ENCODE measurements at places on chromosomes 5 and 9.

- no peak for DNase-seq
These were observed 51.9 kb downstream of the SEC61B start for GRCh38 chr9:99274016-99274415.

DNA sequence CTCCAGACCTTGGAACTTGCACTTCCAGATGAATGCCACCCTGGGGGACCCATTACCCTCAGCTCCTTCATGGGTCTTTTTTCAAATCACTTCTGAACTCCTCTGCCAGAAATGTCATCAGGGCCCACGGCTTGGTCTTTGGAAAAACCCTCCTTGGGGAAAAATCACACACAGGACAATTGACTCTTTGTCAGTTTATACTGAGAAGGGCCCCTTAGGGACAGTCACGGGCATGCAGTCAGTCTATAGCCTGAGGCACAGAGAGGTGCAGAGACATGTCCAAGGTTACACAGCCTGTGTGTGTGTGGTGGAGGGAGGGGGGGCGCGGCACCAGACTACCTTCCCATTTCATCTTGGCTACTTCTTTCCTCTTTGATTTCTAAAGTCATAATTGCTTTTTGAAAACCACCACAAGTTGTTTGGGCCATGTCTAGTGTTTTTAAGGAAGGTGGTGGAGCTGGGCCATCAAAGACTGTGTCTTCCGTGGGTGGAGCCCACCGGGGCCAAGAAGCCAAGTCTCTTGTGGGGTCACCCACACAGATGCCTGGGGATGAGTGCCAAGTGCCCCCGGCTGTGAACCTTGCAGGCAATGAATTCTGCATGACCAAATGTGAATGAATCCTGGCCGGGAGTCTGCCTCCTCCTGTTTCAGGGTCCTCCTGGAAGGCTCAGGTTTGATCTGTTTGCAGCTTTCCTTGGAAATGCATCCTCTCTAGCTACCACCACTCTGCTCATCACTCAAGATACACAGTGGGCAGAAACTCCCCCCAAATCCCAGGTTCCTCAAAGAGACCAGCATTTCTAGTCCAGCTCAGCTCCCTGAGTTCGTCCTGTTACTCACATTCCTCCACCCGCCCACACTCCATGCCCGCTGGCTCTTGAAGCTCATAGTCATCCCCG lies 200.1 kb upstream of the TBC1D2 start:
- no peak for DNase-seq

- DNase-seq: no peak
These were observed 28.5 kb downstream of the MAN2A1 start for GRCh38 chr5:109718216-109718615.

GRCh38 chr5:111075520-111075919 lies 4.0 kb downstream of the TSLP start:
- DNase-seq: no peak

DNA sequence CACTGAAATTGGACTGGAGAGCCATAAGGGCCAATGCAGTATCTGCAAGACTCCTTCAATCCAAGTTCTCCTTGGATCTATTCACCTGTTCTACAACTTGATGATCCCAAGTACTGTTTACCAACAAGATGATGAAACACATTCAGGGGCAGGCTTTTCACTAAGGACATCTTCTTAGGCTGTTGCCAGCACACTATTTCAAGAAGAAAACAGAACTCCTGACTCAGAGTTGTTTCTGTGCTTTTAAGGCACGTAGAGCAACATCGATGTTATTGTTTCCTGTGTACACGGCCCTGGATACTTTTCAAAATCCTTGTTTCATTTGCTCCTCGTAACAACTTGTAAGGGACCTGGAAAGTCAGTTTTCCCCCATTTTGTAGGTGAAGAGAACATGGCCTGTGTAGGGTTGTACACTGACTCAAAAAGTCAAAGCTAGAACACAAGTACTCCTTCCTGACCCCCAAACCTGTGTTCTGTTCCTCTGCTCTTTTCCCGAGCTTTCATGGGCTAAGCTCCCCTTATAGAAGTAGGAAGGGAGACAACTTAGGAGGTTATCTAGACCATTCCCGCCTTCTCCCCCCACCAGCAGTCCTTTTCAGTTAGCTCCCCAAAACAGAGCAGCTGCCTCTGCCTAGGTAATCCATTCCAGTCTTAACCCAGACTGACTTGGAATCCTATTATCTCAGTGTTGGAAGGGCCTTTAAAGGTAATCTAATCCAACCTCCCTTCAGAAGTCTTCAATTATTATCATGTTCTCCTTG lies 5.2 kb upstream of the MGAT1 start:
- no peak for DNase-seq

- DNase-seq: no peak
These were observed 16.9 kb upstream of the CTNNA1 start for GRCh38 chr5:138736293-138736692.

GRCh38 chr5:68265822-68266395 lies 50.4 kb downstream of the PIK3R1 start:
- no peak for DNase-seq

GRCh38 chr5:35717718-35718117 lies 100.1 kb downstream of the SPEF2 start:
- no peak for DNase-seq

- DNase-seq: no peak
These were observed at the start of gene TNC for GRCh38 chr9:115117999-115118878. TNC (minus strand) TSS chr9:115118157; CDS start chr9:115091018, 27,139 bp downstream.

DNA sequence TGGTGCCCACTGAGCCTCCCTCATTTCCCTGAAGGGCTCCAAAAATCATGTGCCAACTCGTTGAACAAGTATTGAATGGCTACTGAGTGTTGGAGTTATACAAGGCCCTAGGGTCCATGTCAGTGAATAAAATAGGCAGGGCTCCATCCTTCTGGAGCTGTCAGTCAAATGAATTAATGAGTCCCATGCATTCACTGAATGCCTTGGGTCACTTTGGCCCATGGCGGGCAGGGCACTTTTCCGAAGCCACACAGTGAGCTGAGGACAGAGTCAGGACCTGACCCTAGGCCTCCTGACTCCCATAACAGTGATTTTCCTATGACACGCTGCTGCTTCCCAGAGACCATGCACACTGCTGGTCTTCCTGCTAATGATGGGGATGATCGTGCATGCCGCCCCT lies 27.3 kb upstream of the SLC36A1 start:
- DNase-seq: no peak

DNA sequence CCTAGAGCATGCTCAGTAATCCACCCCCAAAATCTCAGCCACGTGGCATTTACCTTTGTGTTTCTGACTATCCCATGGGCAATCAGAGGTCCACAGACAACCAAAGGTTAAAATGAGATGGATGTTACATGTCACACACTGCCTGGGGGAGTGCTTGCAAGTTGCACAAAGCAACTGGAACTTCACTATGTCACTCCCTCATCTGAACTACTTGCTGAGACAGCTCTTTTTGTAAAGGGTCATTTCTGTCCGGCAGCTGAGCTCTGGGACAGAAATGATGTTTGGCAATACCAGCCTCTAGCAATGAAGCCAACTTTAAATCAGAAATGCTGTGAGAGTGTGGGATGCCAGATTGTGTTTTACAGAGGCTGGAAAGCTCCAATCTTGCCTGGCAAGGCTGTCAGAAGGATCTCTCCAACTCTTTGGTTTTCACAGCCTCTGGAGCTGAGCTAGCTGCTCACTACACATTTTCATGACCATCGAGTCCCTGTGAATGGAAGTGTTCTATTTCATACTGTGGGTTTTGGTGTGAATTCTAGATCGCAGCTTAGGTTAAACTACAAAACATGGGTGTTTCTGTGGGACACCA lies 66.3 kb upstream of the TMEM215 start:
- DNase-seq: no peak

DNA sequence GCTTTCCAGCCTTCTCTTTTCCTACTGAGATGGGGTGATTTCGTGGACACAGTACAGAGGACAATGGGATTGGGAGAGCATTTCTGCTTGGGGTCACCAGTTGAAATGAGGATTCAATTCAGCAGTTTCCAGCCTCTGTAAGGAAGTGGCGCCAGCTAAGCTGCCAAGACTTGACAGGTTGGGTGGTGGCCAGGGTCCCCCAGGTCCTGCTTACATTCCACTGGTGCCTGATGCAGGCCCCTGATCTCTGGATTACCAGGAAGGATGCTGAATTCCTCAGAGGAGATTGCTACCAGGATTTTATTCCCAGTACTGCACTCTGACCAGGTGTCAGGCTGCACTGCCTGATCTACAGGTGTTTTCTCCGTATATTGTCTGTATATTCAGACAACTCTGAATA lies 119.7 kb downstream of the PSD2 start:
- no peak for DNase-seq

Data from effector memory CD4-positive, alpha-beta T cell (primary cell).